ENCODE measurements at places on chromosomes 7 and 10.

GRCh38 chr10:79355420-79356017, 8.2 kb downstream of the PPIF start:
- DNase-seq: no peak

DNA sequence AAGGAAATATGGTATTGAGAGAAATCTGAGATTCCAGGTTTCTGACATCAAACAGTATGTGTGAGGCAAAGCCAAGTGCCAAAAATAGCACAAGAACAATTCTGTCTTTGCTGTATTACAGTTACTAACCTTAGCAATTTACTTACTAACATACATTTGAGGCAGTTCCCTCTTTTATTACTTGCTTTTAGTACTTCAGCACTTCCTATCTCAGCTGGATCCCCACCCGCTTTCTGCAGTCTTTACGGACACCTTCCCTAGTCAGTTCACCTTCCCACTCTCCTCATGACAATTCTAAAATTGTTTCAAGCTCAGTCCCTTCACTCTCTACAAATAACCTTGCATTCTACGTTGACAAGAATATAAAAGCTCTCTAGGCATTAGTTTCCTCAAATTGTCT, 79.2 kb downstream of the ELAPOR2 start:
- no peak for DNase-seq

DNA sequence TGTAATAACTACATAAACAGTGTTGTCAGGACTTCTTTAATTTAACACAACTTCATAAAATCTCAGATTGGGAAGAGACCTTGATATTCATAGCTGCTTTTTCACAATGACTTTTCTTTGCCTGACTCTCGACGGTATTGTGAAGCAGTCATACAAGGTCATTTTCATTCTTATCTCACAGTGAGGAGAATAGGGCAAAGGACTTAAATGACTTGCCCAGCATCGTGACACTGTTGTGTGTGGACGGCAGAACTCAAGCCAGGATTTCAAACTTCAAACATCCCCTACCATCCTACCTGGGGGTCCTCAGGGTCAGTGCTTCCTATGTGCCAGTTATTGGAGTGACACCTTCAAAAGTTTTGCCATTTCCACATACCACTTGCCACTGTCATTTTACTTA, 138.5 kb upstream of the GDF10 start:
- no peak for DNase-seq

- no peak for DNase-seq
These were observed 40.5 kb upstream of the DPYSL4 start for GRCh38 chr10:132146271-132146671.

- no peak for DNase-seq
These were observed 25.9 kb downstream of the RNLS start for GRCh38 chr10:88557256-88557655.

DNA sequence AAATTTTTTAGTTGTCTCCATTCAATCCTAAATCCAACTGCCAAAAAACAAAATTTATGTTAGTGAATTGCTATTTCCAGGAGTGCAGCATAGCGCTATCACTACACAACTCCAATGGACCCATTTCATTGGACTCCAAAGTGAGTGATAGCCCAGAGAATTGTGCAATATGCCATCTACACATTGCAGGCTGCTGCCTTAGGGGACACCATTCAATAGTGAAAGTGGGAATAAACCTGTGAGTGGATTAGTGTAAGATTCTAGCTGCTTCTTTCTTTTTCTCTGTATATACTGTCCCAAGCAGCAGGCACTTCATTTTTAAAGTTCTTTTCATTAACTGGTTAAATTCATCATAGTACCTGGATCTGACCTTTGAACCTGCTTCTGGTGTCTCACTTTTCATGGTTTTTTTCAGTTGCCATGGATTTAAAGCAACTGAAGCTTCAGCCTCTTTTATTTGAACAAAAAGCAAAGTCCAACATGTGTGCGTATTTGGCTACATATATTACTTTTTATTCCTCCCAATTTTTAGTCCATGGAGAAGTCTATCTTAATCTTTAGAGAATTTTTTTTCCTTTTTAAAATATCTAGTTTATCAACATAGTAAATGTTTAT, 97.3 kb downstream of the DGKB start:
- no peak for DNase-seq

- DNase-seq: no peak
These were observed 23.6 kb downstream of the TSPAN15 start for GRCh38 chr10:69474742-69475432.

- DNase-seq: no peak
These were observed 1.6 kb upstream of the SEPHS1 start for GRCh38 chr10:13349463-13350274.

GRCh38 chr7:81430761-81431160, 339.1 kb downstream of the HGF start:
- no peak for DNase-seq

- no peak for DNase-seq
These were observed 238.7 kb downstream of the CDK14 start for GRCh38 chr7:90834771-90835170.

All from SK-N-MC (cell line).